ENCODE measurements at places on chromosomes 5 and 9. TPM values are rescaled to one million over a fixed set of nuclear protein-coding genes. Genes with fewer than 3 reads are reported as not detected.

DEPDC1B gene
- total RNA-seq, result 23.8 TPM

SLC36A2 gene
- not detected for total RNA-seq

FGD3 gene
- total RNA-seq, result 6.3 TPM

MYMK gene
- not detected for total RNA-seq

CCNO gene
- total RNA-seq, result 5.3 TPM

SLC27A6 gene
- not detected for total RNA-seq

PCDHAC2 gene
- 4.2 TPM for total RNA-seq

FBP1 gene
- 40.4 TPM for total RNA-seq

DNA sequence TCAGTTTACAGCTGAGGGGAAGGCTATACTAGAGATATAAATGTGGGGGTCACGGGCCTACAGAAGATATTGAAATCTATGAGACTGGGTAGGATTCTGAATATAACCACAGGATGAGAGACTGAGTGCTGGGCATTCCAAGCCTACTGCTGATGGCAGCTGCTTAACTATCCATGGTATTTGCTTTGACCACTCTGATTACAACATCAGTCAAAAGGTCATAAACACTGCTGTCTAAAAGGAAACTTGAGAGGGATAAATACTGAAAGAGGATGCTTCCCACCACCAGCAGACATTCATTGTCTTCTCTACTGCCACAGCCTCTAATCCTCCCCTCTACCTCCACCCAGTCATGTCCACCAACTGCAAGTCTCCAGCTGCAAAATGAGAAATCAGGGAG lies 3.8 kb downstream of the ZNF622 start:
- peak; percentile 34 for DNase-seq

DNA sequence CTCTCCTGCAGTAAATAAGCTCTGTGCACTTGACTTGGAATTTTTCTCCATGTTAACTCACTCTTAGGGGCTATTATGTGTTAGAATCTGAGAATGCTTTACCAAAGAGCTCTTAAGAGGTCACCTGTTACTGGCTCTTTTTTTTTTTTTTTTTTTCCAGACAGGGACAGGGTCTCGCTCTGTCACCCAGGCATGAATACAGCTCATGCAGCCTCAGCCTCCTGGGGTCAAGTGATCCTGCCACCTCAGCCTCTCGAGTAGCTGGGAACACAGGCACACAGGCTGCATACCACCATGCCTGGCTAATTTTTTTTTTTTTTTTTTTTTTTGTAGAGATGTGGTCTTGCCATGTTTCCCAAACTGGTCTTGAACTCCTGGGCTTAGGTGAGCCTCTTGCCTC lies 22.1 kb downstream of the HMGXB3 start:
- DNase-seq, result no peak

- no peak for DNase-seq
These were observed 624.6 kb downstream of the PDE4D start for GRCh38 chr5:59268756-59269415.

DNA sequence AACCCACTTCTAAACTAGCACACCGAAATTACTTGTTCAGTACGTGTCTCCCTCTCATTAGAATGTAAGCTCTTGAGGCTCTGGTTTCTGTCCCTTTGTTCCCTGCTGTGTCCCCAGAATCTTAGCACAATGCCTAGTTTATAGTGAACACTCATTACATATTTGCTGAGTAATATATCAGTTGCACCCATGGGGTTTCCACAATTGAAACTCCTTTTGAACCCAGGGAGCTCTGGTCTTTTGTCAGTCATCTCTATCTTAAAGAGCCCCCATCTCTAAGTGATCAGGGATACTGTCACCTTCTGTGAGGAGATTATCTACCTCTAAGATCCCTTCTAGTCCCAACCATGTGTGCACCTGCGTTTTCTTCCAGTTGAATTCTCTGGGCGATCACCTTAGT lies 12.8 kb downstream of the CAMK4 start:
- DNase-seq, result no peak

- peak; percentile 67 for DNase-seq
These were observed 22.7 kb upstream of the FSTL4 start for GRCh38 chr5:133635051-133635450.

DNA sequence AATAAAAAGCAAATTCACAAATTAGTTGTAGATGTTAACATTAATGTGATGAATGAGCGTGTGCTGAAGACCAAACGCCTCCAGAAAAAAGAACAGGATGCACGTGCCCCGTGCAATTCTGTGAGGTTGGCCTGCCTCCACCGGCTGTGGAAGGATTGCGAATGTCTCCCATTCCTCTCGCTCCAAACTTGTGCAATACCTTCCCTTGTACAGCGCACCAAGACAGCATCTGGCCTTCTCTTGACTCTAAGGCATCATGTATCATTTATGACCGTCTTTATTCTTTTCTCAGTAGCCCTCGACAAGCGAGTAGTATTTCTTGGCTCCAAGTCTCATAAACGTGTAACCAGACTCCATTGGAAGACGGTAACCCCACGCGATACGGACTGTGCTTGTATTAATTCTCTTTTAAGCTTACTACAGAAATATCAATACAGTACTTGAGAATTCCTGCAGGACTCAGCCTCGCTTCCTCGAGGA lies 1.5 kb upstream of the TESK1 start:
- peak; percentile 30 for DNase-seq

- no peak for DNase-seq
These were observed 49.2 kb downstream of the PLEKHG4B start for GRCh38 chr5:141211-141610.

- no peak for DNase-seq
These were observed 248.9 kb downstream of the CRB2 start for GRCh38 chr9:123604861-123605260.

GRCh38 chr9:134923466-134923865 lies 5.8 kb upstream of the FCN1 start:
- DNase-seq, result no peak

DNA sequence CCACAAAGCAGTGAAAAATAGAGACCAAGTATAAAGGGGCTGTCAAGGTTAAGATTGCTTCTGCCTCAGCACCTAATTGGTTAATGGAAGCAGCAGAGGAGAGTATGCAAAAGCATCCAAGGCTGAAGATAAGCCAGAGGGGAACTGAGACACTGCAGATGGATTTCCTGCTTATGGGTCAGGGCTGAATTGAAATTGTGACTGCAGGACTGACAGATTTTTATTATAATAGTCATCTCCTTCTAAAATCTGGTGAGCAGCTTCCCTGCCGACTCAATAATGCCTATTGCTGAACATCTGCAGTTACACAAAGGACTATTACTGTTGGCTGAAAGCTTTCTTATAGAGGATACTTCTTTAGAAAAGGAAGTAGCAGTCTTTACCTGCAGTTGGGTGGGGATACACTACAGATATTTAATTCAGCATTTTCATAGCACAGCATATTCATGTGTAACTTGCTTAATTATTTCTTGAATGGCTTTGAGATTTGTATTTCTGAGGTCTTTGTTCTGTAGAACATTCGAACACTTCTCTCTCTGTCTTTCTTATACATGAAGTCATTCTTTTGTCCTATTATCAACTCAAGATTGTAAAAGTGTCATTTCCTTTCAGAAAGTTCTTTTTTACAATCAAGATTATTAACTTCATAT lies 363.0 kb upstream of the RIOK2 start:
- DNase-seq, result no peak

GRCh38 chr9:135820661-135821060 lies 86.7 kb downstream of the CAMSAP1 start:
- DNase-seq, result no peak

DNA sequence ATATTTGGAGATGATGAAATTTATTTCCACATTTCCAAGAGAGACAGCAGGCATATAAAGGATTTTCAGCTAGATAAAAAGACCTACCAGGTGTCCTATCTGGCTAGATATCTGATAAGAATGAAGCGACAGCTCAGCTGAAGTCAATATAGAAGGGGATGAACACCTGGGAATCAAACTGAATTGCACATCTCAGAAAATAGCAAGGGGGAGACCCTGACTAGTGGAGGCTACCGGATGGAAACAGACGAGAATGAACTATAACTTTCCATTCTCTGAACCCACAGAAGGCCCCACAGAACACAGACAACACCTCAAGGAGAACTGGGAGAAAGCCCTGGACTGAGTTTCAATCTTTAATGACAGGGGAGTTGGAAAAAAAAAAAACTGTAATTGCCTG lies 51.1 kb downstream of the CPLANE1 start:
- DNase-seq, result no peak

- DNase-seq, result no peak
These were observed 2.7 kb upstream of the CLPTM1L start for GRCh38 chr5:1347571-1347970.

DNA sequence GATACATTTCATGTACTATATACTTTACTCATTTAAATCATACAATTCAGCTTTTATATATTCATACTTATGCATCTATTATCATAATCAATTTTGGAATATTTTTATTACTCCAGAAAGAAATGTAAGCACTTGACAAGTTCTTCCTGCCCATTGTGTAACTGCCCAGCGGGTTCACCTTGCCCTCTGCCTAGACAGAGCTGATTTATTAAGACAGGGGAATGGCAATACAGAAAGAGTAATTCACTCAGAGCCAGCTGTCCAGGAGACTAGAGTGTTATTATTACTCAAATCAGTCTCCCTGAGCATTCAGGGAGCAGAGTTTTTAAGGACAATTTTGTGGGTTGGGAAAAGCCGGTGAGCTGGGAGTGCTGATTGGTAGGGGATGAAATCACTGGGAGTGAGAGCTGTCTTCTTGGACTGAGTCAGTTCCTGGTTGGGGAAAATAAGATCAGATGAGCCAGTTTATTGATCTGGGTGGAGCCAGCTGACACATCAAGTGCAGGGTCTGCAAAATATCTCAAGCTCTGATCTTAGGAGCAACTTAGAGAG lies 16.1 kb upstream of the SPIN1 start:
- peak; percentile 35 for DNase-seq
